Fibroblast of pulmonary artery (primary cell): ENCODE measurements at places on chromosomes 2 and 18.

DNA sequence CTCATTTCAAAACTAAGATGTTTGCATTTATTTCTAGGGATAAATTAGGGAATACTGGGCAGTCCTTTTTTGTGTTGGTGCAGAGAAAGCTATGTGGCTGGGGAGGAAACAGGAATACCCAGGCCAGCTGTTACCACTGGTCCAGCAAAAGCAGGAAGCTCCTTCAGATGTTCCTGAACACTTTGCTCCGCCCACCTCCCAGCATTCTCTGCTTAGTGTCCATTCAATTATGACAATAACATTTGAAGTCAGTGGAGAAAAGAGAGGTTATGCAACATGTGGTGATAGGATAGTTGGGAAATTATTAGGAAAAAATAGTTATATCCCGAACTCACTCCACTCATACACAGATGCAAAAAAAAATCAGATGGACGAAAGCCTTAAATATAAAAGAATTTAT is 22.1 kb upstream of the ARPC2 start:
- peak; percentile 56 for DNase-seq

DNA sequence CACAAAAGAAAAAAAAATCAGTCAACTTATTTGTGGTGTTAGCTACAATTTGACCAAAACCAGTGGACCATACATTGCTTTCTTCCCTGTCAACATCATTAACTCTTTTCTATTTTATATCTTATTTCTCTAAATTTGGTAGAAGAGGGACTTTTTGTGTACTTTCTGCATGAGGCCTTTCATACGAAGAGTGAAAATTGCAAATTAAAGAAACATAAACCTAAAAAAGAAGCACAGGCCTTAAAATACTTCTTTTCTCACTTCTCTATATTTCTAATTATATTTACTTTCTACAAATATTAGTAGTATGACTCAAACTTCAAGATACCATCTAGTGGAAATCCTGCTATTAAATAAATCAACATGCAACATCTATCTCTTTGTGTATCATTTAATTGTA is 1073.4 kb upstream of the ZEB2 start:
- no peak for DNase-seq

DNA sequence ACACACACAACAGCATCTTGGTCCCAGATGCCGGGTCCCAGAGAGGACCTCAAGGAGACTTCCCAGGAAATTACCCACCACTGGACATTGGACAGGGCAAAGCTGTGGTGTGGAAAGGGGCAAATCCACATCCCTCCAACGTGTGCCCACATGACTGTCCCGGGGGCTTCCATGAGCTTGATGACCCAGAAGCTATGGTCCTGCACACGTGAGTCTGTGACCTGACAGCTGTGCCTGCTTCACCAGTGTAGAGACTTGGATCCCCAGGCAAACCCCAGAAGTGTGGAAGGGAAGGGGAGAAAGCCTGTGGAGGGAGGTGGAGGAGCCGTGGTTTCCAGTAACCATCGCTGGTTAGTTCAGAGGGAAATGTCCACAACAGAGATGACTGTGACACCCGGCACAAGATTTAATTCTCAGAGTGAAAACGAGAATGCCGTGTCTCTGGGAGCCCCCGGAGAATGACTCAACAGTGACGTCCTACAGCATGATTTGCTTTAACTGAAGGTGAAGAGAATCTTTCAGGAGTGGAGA is 19.1 kb upstream of the GPR55 start:
- DNase-seq: no peak

DNA sequence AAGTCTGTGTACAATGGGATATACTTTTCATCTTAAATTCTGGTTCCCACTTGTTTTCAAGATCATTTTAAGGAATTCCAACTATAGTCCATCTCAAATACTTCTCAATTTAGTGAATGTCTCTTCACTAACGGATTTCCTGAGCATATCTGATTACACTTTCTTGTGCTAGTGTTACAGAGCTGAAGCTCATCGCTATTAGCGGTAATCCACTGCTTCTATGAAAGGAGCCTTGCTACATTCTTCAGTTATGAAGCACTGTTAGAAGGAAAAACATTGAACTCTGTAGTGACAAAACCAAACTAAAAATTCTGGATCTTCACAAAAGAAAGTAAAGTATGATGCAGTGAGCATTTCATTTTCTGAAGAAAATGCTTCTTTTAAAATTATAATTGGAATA is 72.0 kb downstream of the AGPS start:
- DNase-seq: no peak

- no peak for DNase-seq
Observed at GRCh38 chr18:69885841-69886531, 61.7 kb downstream of the CD226 start.
